ENCODE measurements at places on chromosomes 1 and 21.

DNA sequence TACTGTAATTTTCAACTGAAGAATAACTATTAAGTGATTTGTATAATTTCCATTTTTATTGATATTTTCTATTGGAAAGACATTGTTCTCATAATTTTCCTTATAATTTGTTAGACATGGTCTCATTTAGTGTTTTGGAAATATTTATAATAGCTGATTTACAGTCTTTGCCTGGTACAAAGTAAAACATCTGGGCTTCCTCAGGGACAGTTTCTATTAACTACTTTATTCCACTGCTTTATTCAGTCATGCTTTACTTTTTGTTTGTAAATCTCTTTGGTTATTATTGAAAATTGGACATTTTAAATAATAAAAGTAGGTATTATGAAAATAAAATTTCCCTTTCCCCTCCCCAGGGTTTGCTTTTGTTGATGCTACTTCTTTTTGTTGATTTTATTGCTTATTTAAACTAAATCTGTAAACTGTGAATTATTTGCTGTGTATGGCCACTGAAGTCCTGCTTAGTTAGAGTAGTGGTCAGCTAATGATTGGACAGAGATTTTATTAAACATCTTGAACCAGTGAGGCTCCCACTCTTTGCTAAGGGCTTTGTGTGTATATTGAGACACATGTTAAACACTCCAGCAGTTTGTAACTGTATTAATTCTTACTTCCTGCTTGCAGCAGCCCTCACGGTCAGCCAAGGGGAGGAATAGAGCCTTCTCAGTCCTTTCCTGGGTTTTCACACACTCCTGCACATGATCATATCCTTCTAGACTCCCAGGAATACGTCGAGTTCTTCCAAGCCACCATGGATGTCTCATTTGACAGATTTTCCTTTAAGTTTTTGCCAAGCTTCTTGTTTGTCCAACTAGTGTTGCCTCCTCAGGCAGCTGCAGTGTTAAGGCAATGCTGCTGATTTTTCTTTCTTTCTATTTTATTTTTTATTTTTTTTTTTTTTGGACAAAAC is 994.6 kb upstream of the PRMT6 start:
- DNase-seq, result no peak

- DNase-seq, result no peak
These were observed 9.8 kb downstream of the RGS18 start for GRCh38 chr1:192167911-192168700.

- DNase-seq, result no peak
These were observed at the start of gene GPR25 for GRCh38 chr1:200872446-200873115. GPR25 (plus strand) TSS chr1:200872981; CDS start chr1:200873038, 57 bp downstream.

DNA sequence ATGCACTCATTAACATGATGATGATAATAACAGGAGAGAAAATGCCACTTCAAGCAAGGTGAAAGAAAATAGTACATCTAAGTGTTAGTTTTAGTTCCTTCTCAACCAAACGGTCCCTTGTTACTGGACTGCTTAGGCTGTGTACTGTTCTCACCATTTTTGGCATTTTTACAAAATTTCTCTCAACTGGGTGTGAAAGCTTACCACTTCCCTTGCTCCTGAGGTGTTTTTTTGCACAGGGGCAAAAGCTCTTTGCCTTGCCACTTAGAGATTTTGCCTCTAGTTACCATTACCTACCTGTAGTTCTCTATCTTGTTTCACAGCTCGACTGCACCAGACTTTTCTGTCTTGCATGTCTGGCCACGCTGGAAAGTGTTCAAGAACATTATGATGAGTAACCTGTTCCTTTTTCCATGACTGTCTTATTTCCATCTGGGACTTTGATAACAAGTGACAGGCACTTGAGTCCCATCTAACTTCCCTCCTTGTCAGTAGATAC is 10.7 kb downstream of the NEK7 start:
- peak; percentile 33 for DNase-seq

DNA sequence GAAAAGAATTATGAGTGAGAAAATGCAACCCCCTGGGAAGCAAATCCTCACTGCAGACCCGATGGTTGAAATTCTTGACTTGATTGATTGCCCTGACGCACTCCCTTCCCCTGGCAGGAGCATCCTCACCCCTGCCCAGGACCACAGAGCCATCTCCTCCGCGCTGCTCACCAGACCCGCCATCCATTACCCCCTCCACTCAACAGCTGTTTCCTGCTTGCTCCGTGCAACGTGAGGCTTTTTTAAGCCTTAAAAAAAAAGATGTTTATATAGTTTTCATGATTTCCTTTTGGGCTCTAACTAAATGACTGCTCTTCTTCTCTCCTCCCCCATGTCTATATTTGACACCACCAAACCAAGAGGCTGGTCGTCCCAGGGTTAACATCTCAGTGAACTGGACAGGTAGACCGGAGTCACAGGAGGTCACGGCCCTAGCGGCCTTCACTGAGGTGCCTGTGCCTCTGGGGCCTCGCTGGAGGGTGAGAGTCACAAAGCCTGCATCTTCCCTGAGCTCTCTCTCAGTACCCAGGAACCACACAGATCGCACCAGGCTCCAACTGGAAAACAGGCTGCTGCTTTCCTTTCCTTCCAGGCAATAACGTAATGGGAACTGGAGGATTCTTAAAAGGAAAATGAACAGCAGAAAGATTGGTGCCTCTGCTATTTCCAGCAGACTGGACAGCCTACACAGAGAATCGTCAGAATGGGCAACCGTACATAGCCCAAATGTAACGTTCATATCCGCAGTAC is 49.8 kb downstream of the ZBTB18 start:
- DNase-seq, result no peak

- no peak for DNase-seq
These were observed 87.4 kb upstream of the BACE2 start for GRCh38 chr21:41080485-41081121.

GRCh38 chr1:227542153-227543120 is 20.9 kb upstream of the ZNF678 start:
- DNase-seq, result peak; percentile 81

DNA sequence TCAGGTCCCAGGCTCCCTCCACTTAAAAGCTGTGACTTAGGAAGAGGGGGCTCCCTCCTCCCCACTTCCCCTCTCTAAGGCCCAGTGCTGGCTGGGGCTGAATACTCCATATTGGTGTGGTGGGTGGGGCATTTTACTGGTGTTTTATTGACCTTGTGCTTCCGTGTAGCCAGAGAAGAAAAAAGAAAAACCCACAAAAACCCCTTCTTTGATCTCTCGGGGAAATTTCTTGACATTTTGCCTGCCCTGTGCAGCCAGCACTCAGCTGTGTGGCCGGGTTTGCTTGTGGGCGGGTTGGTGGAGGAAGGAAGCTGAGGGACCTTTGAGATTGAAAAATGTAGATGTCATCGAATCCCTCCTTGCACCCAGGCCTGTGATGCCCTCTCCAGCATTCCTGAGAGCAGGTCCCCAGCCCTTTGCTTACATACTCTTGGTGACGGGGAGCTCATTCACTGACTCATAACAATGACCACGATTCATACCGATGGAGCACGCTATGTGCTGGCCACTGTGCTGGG is 24.8 kb downstream of the TNFRSF8 start:
- no peak for DNase-seq

- DNase-seq, result no peak
These were observed 5.7 kb downstream of the HSD3B2 start for GRCh38 chr1:119420638-119421037.

GRCh38 chr1:151542710-151543129 is 2.6 kb downstream of the TUFT1 start:
- DNase-seq, result no peak

DNA sequence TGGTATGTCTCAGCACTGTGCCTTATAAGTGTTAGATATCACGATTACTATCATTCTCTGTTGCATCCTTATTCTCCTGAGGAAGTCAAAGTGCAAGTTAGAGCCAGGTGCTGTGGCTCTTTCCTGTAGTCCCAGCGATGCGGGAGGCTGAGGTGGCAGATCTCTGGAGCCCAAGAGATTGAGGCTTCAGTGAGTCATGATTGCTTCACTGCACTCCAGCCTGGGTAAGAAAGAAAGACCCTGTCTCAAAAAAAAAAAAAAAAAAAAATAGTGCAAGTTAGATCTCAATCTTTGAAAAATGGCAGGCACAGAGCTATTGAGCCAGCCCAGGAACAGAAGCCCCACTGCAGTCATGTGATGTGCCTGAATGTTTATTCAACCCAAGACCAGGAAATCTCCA is 147.8 kb upstream of the POGK start:
- DNase-seq, result no peak

DNA sequence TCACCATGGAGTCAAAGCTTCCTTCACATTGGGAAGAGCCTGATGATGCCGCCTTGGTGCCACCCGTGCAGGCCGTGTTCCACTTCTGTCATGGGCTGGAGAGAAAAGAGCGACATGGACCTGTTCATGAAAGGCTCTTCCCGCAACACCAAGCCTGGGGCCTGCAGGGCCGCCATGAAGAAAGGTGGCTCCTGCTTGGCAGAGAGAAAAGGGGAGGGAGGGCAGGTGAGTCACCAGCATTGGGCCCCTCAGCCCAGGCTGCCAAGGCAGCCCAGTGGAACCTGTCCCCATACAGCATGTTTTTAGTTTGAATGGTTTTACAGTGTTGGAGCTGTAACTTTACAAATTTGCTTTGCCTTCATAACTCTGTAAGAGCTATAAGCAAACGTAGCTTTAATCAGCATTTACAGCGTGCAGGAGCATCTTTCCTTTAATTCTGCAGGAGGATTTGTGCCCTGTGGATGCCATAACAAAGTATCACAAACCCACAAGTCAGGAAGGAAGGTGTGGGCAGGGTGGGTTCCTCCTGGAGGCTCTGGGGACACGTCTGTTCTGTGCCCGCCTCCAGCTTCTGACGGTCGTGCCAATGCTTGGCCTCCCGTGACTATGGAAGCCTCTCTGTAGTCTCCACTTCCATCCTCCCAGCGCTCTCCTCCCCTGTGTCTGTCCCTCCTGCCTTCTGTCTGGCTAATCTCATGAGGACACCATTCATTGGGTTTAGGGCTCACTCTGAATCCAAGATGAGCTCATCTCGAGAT is 49.1 kb downstream of the RIPK4 start:
- no peak for DNase-seq

DNA sequence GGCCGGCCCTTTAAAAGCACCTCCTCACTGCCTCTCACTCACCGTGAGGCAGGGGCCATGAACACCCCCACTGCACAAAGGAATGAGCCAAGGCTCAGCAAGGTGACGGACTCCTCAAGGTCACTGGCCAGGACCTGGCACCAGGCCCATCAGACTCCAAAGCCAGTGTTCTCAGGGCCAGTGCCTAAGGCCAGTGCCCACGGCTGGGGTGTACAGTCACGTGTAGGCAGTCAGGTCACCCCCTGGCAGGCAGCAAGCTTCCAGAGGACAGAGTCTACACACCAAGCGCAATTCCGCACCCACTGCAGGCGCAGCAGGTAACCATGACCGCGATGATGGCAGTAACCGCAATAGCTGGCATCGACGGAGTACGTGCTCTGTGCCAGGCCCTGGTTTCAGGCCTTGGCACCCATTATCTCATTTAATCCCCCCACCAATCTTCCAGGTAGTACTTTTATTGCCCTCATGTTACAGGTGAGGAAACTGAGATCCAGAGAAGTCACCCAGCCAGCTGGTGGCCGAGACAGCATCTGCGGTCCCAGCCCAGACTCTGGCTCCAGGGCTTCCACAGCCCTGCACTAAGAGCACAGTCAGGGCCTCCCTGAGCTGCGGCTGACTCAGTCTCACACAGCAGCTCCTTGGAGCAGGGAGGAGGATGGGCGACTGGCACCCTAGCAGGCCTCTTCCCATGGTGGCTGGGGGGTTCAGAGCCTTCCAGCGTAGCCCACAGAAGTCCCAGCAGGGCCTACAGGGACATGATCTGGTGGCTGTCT is 27.0 kb downstream of the RAP1GAP start:
- DNase-seq, result no peak

DNA sequence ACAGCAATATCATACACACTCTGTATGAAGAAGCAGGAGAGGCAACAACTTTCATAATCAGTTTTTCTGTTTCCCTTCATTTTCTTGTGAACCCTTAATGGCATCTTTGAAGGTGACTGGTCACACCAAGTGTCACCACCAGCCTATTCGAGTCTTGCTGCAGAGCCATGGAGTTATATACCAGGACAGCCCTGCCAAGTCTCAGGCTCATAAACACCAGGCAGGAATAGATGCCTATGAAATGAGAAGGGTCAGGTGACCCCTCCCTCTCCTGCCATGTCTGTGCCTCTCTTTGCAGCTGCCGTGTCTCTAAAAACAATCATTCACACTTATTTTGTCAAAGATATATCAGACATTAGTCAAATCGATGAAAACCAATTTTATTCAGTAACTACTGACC is 28.0 kb downstream of the NECAP2 start:
- no peak for DNase-seq

DNA sequence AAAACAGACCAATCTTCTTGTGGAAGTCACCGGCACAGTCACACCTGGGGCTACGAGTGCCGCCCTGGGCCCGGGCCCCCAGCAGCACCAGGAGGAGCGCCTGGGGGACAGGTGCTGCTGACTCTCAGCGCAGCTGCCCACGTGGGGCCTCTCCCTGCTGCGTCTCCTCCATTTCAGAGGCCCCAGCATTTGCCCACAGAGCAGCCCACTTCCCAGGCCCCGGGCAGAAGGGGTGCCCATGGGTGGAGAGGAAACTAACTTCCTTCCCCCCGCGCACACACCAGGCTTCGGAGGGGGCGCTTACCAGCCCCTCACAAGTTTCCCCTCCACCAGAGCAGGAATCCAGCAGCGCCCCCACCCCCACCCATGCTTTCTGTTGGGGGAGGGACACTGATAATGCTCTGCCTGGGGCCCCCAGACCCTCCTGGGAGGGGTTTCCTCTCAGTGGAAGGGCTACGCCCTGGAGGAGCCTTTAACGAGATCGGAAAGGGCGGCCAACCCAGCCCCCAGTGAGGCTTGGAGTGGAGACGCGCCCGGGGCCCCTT is 440 bp downstream of the TNFRSF25 start:
- DNase-seq, result no peak

DNA sequence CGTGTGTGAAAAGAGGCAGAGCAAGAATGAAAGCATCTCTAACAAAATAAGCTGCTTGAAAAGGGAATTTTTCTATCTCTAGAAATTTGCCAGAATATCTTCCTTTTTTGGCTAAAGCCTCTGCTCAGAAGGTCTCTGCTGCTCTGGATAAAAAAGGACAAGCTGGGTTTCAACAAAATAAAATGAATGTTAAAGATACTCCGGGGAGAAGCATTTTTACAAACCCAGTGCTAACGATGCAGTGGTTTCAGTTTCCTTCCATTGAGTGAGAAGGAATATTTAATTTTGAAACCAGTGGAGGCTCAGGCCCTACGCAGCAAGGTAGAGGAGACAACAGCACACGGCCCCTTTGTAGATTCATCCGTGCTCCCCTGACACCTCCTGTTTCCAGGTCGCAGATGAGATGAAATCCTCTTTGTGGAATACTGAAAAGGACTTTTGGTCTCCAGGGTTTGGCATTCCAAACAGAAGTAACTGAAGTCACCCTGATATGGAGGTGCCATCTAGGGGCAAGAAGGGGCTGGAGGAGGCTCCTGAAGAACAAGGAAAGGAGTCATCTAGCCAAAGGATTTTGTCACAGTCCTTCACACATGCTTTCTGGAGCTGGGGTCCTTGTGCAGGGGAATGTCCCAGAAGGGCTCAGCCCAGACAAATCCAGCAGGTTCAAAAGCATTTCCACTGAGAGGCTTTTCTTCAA is 65.7 kb upstream of the SYT6 start:
- DNase-seq, result no peak

- no peak for DNase-seq
These were observed 14.8 kb upstream of the ZNF436 start for GRCh38 chr1:23384312-23385058.

GRCh38 chr1:91781901-91782622 is 103.9 kb downstream of the TGFBR3 start:
- no peak for DNase-seq

GRCh38 chr1:159076438-159077119 is at the start of gene AIM2:
AIM2 (minus strand) TSS chr1:159076766; CDS start chr1:159073499, 3,267 bp downstream.
- DNase-seq, result peak; percentile 60

- peak; percentile 73 for DNase-seq
These were observed 7.2 kb upstream of the FBXO28 start for GRCh38 chr1:224106568-224107281.
